ENCODE measurements at places on chromosomes 3 and 15.

GRCh38 chr3:169345662-169346331 is 317.7 kb downstream of the MECOM start:
- DNase-seq: no peak

- DNase-seq: no peak
Measured at GRCh38 chr3:14514323-14514720, 25.8 kb downstream of the GRIP2 start.

GRCh38 chr3:53764026-53764775 is 82.0 kb downstream of the CHDH start:
- no peak for DNase-seq

- no peak for DNase-seq
Measured at GRCh38 chr3:54303517-54304375, 181.4 kb downstream of the CACNA2D3 start.

GRCh38 chr15:52098323-52098722 is 14.3 kb downstream of the BCL2L10 start:
- no peak for DNase-seq
